ENCODE measurements at places on chromosomes 1 and 21. TPM values are rescaled to one million over a fixed set of nuclear protein-coding genes. Genes with fewer than 3 reads are reported as not detected.

- DNase-seq = no peak
These were observed 26.2 kb downstream of the MPZL1 start for GRCh38 chr1:167747988-167748387.

- DNase-seq = no peak
These were observed 423.9 kb downstream of the DSCAM start for GRCh38 chr21:40422896-40423635.

The RPTN gene
- not detected for total RNA-seq

GRCh38 chr1:184608990-184609389, 145.7 kb downstream of the EDEM3 start:
- no peak for DNase-seq

- no peak for DNase-seq
These were observed 9.0 kb downstream of the LRRC47 start for GRCh38 chr1:3787349-3787715.

GRCh38 chr1:224585051-224585450, 31.1 kb upstream of the CNIH3 start:
- no peak for DNase-seq

DNA sequence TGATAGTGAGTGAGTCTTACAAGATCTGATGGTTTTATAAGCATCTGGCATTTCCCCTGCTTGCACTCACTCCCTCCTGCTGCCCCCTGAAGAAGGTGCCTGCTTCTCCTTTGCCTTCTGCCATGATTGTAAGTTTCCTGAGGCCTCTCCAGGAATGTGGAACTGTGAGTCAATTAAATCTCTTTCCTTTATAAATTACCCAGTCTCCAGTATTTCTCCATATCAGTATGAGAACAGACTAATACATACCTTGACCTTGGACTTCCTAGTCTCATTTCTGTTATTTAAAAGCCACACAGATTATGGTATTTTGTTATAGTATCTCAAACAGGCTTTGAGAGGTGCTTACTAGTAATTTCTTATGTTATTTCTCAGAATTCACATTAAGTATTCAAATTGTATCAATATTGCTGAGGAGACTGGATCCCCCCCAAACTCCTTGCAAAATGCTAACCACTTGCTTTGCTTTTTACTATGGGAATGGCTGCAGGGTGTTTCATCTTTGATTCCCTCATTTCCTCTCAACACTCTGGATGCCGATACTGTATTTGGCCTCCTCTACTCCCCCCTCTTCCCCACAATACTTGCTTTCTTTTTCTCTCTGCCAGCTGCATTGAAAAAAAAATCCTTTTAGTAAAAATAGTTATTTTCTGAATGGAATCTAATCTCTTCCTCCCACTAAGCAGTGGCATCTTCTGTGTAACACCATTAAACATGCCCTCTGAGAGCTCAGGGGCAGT, 96.9 kb upstream of the WLS start:
- DNase-seq = no peak

DNA sequence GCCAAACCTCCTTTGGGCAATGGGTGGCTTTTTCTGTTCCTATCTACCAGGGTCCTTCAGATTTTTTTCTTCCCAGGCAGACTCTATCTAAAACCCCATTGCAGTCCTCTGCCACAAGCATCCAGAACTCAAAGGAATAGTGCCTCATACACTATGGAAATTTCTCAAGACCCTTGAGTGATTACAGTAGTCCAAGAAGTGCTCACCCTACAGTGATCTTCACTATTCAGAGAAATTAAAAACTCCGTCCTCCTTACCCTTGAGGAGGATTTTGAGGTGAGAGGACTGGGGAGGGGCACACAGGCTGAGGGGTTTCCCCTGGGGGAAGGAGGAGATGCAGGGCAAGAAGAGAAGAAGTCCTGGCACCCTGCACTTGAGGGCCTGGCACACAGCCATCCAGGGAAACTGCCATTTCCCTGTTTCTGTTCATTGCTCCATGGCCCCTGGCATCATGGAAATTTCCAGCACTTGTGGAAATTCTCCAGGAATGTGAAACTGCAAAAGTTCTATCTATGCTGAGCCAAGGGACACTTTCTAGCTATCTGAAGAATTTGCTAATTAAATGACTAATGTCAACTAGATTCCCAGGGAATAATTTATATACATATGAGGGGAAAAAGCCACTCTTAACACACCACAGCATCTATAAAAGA, 102.5 kb upstream of the ATP1B1 start:
- no peak for DNase-seq

The KRTAP10-8 gene
- total RNA-seq = not detected

The GUCA2B gene
- total RNA-seq = not detected

DNA sequence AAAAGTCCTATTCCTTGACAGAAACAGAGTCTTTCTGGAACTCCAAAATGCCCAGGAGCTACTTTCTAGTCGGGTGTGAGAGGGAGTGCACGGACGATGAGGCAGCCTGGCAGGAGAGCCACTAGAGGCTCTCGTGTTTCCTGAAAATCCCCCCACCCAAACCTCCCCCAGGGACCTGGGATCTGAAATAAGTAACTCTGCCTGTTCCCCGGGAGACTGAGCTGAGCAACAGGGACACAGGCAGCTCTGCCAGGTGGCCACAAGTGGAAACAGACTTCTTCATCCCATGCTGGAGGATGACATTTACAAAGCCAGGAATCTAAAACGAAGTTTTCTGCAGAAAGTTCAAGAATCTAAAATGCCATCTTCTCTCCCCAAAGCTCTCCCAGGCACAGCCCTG, 77.1 kb downstream of the ITPKB start:
- no peak for DNase-seq

GRCh38 chr1:3313576-3313950, 140.9 kb upstream of the ARHGEF16 start:
- DNase-seq = peak; percentile 95

- no peak for DNase-seq
These were observed 48.0 kb upstream of the SLC16A1 start for GRCh38 chr1:113003751-113004690.

DNA sequence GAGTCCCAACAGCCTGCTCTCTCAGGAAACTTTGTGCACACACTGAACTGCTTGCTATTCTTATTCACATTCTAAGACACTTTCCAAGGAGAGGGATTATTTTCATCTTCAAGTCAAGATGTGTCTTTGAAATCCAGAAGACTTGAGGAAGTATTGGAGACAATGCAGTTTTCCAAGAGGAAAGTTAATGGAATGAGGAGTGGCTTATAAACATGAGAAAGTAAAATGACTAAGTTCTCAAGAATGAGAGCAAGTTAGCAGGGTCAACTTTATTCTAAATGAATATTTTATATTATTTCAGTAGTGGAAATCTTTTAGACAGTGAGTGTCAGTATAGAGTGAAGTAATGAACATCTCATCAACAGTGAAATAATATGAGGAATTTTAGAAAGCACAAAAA, 1239.3 kb downstream of the MRPL39 start:
- no peak for DNase-seq

GRCh38 chr21:15222707-15223106, 157.9 kb upstream of the NRIP1 start:
- no peak for DNase-seq
